ENCODE measurements at places on chromosomes 11 and 22. TPM values are rescaled to one million over a fixed set of nuclear protein-coding genes. Genes with fewer than 3 reads are reported as not detected.
A peak's percentile ranks its signal among the peaks of the same experiment; 100 is the strongest.

DNA sequence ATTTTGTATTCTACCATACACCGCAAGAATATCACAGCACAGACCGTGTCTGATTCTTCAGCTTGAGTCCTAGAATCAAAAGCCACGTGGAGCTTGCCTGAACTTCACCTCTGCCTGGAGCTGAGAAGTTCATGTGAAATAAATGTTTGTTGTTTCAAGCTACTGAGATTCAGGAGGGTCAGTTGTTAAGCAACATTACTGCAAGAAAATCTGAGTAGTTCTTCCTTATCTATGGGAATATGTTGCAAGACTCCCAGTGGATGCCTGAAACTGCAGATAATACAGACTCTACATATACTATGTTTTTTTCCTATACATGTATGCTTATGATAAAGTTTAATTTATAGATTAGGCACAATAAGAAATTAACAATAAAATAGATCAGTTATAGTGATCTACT, 995.3 kb downstream of the TBC1D22A start:
- DNase-seq: no peak

- DNase-seq: no peak
Measured at GRCh38 chr11:110445437-110445836, 15.7 kb downstream of the FDX1 start.

GRCh38 chr22:47615051-47615450, 852.6 kb downstream of the TBC1D22A start:
- peak; percentile 56 for DNase-seq

DNA sequence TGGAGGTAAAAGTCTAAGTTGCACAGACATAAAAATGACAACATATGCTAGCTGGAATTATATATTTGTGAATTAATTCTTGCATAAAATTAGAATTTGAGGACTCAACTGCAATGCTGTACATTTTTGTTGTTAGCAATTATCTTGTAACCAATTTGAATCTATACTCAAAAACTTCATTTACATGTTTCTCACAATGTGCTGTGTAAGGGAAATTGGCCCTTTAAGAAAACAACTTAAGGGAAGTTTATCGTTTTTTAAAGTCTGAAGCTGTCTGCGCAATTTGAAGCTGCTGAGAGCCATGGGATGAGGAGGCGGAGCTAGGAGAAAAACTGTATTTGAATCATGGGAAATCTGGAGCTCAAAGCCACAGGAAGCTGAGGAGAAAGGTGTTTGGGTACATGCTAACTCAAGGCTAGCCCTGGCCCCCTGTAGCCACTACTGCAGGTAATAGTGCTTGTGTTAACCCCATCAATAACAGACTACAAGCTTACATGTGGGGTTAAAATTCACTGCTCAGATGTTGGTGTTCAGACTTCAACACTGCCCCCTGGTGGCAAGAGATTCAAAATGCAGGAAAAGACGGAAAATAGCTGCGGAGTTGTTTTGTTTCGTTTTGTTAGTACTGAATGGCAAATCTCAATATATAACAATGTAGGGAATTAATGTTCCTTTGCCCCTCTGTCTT, 126.1 kb downstream of the BRD1 start:
- peak; percentile 29 for DNase-seq

DNA sequence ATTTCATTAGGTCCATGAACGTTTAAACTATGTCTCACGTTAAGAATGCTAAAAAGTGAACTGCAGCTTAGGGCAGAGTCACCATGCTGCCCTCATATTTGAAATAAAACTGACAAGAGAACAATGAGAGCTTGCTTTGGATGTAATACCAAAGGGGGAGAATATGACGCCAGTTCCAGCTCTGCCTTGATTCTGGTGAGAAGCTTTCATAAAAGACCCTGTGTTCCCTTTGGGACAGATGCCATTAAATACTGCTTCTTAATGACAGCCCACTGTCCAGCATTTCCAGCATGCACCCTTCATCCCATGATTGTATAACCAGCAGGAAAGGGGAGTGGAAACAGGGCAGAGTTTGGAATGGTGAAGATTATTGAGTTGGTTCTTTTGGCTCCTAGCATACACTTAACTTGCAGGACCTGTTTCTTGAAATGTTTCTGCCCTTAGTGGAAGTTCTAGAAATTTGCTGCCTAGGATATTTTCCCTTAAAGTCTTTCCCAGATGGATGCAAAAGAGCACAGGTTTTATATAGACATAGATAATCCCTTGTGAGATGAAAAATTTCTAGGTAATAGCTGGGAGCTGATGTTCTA, 139.3 kb upstream of the LDLRAD3 start:
- DNase-seq: no peak

GRCh38 chr11:64776875-64777274, 1.5 kb downstream of the SF1 start:
- DNase-seq: no peak

DNA sequence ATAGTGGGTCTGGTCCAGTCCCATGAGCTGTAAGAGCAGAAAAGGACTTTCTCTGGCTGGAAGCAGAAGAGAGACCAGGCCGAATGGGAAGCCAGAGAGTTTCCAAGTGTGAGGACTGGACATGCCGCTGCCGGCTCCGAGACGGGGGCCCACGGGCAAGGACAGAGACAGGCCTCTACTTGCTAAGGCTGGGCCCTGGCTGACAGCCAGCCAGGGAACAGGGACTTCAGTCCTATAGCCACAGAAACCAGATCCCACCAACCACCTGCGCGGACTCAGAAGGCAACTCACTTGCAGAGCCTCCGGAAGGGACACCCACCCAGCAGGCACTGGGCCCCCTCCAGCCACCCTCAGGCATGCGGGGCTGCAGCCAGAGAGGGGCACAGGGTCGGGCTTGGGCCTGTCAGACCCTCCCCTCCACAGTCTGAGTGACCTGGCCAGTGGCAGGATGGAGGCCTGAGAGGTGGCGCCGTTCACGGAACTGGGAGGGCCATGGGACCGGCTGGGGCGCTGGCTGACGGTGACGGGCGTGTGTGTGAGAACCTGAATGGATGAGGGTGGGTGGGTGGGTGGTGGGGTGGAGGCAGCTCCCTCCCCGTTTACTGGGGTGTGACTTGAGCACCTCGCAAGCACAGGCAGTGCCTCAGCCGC, 47.8 kb upstream of the A4GALT start:
- no peak for DNase-seq

GRCh38 chr11:1222491-1223345, at the start of gene MUC5B:
TSS of gene MUC5B (plus strand) at chr11:1223066. CDS start at chr11:1223124, 58 bp downstream.
- DNase-seq: peak; percentile 69

DNA sequence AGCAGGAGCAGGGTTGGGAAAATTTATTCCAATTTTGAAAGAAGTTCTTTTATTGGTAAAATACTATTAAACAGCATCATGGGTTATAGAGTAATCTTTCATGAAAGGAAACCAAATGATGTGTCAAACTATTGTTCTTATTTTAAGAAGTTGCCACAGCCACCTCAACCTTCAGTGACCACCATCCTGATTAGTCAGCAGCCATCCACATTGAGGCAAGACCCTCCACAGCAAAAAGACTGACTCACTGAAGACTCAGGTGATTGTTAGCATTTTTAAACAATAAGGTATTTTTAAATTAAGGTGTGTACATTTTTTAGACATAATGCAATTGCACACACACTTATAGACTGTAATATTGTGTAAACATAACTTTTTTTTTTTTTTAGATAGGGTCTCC, 3.7 kb upstream of the HEPHL1 start:
- no peak for DNase-seq

GRCh38 chr22:25153961-25154666, 45.5 kb upstream of the CRYBB3 start:
- peak; percentile 80 for DNase-seq

DNA sequence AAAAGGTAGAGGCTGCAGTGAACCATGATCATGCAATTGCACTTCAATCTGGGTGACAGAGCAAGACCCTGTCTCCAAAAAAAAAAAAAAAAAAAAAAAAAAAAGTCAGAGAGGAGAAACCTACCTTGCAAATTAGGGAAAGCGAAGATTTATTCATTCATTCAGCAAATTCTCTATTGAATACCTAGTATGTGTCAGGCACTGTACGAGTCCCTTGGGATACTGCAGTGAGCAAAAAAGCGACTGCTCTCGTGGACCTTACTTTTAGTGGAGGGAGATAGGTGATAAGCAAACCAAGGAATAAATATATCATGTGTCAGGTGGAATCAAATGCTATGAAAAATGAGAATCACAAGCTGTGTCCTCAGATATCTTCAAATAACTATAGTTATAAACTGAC, 101.3 kb downstream of the STIM1 start:
- DNase-seq: no peak

DNA sequence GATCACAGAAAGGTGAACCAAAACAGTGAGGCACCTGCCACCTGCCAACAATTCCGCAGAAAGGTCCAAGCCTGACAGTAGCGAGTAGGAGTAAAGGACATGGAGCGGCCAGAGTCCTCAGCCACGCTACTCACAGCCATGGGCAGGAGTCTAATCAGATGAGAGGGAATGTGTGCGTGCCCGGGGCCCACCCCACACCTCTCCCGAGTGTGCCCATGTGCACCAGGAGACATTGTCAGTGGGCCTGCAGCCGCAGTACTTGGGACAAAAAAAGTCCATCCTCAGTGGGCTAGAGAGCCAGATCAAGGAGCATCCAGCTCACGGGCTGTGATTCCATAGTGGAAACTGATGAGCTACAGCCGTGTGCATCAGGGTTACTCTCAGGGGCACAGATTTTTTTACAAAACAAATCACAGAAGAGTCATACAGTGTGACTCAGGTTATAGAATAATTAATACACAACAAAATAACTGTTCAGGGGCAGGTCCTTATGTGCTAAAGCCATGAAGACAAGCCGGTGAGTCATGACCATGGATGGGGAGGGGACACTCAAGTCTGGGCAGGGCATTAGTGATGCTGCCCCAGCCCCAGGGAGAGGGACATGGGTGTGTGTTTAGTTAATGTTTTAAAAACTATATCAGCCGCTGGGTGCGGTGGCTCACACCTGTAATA, 12.0 kb downstream of the SART1 start:
- no peak for DNase-seq

- no peak for DNase-seq
Measured at GRCh38 chr11:82837650-82838049, 62.6 kb downstream of the PRCP start.

GRCh38 chr22:32306561-32306960, 51.1 kb upstream of the RFPL3 start:
- DNase-seq: no peak

- DNase-seq: no peak
Measured at GRCh38 chr22:40118979-40119378, 58.7 kb upstream of the TNRC6B start.

DNA sequence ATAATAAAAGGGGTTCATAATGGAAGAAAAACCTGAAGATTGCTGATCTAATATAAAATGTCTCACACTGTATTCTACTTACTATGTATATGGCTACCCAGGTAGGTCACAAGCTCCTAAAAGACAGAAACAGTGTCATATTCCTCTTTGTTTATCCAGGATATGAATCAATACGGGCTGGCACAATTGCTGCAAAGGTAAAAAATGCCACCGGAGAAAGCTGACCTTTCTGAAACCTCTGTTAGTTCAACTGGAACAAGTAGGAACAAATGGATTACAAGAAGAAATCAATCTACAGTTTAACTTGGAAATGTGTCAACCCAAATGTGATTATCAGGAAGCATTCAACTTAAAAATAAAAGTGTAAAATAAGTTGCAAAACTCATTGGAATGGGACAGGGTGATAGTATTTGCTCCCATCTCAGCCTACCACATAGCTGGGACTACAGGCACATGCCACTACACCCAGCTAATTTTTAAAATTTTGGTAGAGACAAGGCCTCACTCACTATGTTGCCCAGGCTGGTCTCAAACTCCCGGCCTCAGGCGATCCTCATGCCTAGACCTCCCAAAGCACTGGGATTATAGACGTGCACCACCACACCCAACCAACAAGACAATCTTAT, 27.6 kb downstream of the SLC35F2 start:
- no peak for DNase-seq

The BIK gene
- total RNA-seq: not detected

All from posterior vena cava (tissue), 2 donors.